ENCODE measurements at places on chromosomes 1 and 21.

GRCh38 chr1:192171123-192171522, 12.9 kb downstream of the RGS18 start:
- no peak for DNase-seq

GRCh38 chr1:171372418-171373084, 58.6 kb downstream of the FMO4 start:
- no peak for DNase-seq

- DNase-seq, result no peak
Measured at GRCh38 chr1:247324923-247325322, 6.7 kb downstream of the ZNF496 start.

- DNase-seq, result no peak
Measured at GRCh38 chr1:203084588-203085527, 954 bp downstream of the MYOG start.

- no peak for DNase-seq
Measured at GRCh38 chr1:43904660-43905551, 28.7 kb upstream of the ARTN start.

GRCh38 chr21:31735511-31735992, 3.6 kb upstream of the SCAF4 start:
- DNase-seq, result no peak

DNA sequence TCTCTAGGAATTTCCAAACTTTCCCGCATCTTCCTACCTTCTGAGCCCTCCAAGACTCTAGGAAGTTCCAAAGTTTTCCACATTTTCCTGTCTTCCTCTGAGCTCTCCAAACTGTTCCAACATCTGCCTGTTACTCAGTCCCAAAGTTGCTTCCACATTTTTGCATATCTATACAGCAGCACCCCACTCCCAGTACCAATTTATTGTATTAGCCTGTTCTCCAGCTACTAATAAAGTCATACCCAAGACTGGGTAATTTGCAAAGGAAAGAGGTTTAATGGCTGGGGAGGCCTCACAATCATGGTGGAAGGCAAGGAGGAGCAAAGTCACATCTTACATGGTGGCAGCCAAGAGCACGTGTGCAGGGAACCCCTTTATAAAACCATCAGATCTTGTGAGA, 82.9 kb upstream of the DSCAM start:
- no peak for DNase-seq
